ENCODE measurements at places on chromosomes 11 and 22. TPM values are rescaled to one million over a fixed set of nuclear protein-coding genes. Genes with fewer than 3 reads are reported as not detected.

DNA sequence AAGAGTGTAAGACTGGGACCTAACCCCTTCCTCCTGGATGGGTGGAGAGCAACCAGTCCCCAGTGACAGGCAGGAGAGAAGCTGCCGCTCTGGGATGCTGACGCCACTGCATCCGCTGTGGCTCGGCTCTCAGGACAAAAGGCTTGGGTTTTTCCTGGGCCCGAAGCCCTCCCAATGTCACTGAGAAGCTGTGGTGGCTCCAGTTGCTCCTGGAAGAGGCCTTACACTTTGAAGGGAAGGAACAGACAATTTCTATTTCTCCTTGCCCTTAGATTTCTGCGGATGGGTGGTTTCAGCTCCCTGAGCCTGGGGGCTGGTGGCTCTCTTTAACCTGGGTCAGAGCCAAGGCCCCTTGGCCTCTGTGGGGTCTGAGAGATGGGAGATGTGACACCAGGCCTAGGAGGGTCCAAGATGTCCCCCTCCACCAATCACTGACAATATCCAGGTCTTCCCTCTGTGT, 21.4 kb downstream of the TPBGL start:
- no peak for DNase-seq

DNA sequence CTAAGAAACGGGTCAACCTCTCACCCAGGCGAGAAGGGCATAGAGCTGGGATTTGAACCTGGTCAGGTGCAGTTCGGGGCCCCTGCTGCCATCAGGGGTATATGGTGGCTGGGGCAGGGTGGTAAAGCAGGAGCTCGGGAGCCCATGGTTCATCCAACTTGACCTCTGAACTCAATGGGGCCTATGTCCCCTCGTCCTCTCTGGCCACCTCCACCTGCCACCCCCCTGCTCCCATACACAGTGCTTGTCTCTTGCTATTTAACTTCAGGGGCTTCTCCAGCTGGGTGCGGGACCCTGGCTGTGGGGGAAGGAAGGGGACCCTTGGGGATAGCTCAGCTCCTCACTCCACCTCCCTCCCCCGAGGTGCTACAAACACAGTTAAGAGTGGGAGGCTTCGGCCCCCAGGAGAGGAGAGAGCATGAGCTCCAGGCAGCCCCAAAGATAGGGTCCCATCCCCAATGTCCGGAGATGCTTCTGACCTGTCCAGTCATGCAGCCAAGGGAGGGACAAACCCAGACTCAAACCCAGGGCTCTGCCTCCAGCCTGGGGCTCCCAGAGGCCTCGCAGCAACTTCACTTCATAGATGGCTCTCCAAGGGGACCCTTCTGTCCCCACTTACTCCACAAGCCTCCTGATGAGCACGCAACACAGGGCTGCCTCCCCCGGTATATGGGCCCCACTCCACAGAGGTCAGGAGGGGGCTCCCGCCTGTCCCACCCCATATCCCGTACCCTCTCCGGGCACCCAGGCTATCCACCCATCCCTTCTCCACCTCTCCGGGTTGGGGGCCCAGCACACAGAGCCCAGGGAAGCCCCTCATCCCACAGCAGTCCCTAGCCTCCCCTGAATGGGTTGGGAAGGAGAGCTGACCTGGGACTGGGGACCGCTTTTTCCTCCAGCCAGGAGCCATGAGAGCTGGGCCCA, 712 bp downstream of the IL2RB start:
- no peak for DNase-seq

- no peak for DNase-seq
These were observed 23.9 kb upstream of the TMPRSS13 start for GRCh38 chr11:117953024-117953671.

GRCh38 chr11:121721448-121721847, 268.7 kb upstream of the SORL1-AS1 start:
- DNase-seq: no peak

GRCh38 chr11:58027341-58027740, 3.4 kb upstream of the OR6Q1 start:
- no peak for DNase-seq

DNA sequence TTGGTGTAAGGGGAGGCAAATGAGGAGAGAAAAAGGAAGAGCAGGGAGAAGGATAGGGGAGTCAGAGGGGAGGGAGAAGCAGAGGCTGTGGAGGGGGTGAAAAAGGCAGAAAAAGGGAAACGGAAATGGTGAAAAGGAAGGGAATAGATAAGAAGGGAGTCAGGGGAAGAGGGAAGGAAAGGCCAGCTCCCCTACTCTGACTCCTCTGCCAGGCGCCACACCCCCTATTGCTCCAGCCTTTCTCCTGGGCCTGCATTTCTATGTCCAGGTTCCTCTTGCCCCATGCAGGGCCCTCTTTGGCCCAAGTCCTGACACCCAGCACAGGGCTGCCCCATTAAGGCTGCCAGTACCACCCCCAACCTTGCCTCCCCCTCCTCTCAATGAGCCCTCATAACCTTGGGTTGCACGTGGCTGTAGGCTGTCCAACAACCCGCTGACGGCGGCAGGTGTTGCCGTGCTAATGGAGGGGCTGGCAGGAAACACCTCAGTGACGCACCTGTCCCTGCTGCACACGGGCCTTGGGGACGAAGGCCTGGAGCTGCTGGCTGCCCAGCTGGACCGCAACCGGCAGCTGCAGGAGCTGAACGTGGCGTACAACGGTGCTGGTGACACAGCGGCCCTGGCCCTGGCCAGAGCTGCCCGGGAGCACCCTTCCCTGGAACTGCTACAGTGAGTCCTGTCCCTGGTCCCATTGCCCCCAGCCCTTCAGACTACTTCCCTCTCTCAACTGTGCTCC, 3.4 kb upstream of the NHERF4 start:
- DNase-seq: no peak

- DNase-seq: no peak
These were observed 687.8 kb downstream of the FAM181B start for GRCh38 chr11:82045748-82046457.

DNA sequence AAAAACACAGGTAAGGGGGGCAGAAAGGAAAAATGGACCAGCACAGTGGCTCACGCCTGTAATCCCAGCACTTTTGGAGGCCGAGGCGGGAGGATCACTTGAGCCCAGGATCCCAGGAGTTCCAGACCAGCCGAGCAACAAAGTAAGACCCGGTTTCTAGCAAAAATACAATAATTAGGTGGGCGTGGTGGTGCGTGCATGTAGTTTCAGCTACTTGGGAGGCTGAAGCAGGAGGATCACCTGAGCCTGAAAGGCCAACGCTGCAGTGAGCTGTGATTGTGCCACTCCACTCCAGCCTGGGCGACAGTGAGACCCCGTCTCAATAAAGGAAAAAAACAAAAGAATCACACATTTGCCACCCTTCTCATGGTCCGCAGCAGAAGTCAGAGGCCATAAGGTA, 519.4 kb downstream of the BRD1 start:
- no peak for DNase-seq

DNA sequence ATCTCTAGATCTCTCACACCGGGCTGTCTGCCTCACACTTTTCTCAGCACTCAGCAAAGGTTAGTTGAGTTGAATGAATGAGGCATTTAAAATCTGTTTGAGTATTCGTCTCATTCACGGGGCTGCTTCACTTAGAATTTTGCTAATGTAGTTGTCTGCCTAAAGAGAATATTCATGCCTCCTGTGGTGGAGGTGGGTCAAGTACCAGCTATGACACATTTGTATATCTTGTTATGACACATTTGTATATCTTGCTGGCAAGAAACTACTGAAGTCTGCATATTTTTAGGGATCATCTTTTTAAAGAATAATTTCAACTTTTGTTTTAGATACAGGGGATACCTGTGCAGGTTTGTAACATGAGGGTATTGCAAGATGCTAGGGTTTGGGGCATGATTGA, 43.1 kb downstream of the LDLRAD3 start:
- DNase-seq: no peak

- no peak for DNase-seq
These were observed 35.0 kb upstream of the TSKU start for GRCh38 chr11:76747915-76748860.

- no peak for DNase-seq
These were observed 35.1 kb upstream of the LRRC10B start for GRCh38 chr11:61473370-61474012.

GRCh38 chr11:46100670-46101069, 20.6 kb downstream of the PHF21A start:
- no peak for DNase-seq

- DNase-seq: no peak
These were observed 626.4 kb downstream of the BRD1 start for GRCh38 chr22:49201046-49201970.

- DNase-seq: no peak
These were observed 2.0 kb upstream of the LAYN start for GRCh38 chr11:111538407-111539114.

DNA sequence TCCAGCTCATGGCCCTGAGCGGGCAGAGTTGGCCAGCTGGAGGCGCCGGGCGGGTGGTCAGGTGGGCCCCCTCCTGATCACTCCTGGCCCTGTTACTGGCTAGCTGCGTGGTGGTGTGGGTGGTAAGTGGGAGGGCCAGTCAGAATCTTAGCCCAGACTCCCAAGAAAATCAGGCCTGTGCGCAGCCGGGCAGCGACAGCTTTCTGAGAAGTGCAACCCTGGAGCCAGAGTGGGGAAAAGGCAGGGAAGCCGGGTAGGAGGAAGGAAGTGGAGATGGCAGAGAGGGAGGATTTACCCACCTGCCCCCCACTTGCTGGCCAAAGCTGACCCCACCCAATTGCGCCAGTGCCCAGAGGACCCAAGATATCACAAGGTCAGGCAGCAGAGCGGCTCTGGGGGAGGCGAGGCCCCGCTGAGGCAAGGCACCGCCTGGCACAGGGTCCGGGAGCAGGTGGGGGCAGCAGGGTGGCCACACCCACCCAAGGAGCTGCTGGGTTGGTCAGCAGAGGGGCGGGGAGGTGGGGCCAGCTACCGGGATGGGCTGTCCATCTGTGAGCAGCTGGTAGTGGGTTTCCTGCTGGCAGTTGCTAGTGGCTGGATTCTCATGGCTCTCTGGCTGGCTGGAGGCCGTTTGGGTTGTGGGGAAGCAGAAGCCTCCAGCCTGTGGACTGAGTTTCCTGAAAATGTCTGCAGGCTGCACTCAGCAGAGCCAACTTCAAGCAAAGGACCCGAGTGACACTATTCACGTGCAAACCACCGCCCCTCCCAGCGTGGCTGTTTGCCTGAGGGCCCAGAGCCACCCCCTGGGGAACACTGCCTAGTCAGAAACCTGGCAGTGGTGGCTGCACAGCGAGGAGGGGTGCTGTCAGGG, 196.4 kb downstream of the IGLL1 start:
- DNase-seq: no peak

DNA sequence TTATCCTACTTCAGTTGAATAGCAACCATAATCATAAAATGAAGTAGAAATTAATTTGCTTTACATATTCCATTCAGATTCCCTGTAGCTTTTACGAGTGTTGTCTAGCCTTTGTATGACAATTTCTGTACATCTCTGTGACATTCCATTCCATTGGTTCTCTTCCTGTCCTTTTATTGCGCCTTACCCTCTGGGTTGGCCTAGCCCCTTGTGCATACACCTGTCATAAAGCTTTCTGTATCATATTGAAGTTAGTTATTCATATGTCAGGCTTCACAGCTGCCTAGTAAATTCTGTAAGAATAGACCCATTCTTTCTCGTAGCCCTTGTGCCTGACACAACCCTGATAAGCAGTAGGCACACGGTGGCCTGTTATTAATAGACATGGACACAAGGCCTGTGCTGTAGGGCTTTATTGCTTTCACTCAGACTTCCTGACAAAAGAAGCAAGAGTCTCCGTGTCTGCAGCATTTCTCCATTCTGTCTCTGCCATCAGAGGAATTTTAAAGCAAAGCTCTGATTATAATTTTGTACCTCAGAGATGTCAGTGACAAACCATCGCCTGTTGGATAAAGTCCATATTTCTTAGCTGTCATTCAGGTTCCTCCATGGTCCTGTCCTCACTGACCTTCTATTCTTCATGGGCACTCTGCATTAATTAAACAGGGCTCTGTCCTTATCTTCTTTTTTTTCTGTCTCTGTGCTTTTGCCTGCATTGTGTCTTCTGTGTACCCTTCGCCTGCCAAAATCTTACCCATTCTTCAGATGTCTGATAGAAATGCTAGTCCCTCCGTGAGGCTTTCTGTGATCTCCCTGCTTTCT, 49.4 kb downstream of the BID start:
- no peak for DNase-seq

- DNase-seq: no peak
These were observed 69.2 kb downstream of the PACSIN2 start for GRCh38 chr22:42945736-42946135.

DNA sequence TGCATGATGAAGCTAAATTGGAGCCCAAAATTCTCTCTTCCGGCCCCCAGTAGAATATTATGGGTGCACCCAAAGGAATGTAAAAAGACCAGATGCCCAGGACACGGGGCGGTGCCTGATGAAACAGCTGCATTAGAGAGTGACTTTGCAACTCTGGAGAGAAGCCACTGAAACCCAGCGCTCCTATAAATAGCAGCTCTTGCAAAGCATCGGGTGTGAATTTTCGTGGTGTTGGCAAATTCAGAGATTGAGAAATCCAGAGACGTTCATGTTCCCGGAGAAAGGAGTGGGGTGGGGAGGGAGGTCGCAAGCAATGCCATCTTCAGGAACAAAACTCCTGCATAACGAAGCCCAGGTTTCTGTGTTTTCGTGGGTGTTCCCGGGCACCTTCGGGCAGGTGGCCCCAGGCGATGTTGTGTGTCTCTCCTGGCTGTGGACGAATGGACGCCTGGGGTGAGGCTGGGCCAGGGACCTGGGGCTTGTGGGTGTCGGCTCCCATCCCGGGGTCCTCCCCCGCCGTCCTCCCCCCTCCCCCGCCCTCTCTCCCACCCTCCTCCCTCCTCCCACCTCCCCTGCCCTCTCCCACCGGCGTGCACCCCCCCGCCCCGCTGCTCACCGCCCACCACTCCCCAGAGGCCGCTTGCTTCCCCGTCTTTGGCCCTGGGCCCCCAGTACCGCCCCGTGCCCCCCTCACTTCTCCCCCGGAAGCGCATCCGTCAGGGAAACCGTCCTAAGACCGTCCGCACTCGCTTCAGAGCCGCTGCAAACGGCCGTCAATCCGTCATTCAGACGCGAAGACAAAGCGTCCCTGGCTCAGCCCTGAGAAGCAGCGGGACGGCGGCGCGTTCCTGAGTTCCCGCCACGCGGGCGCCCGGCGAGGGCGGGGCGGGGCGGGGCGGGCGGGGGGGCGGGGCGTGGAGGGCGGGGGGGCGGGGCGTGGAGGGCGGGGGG, 26.7 kb upstream of the TOLLIP start:
- no peak for DNase-seq

- DNase-seq: no peak
These were observed 236.1 kb downstream of the NXPE2 start for GRCh38 chr11:114914231-114915005.

GRCh38 chr11:131065435-131066413, 149.4 kb upstream of the SNX19 start:
- DNase-seq: no peak

KDM2A gene
- total RNA-seq: 77.7 TPM

CCDC116 gene
- not detected for total RNA-seq

OSBPL5 gene
- 6.1 TPM for total RNA-seq

CHRM1 gene
- total RNA-seq: not detected

OR8D2 gene
- not detected for total RNA-seq

OR8B4 gene
- total RNA-seq: not detected

DGCR6 gene
- total RNA-seq: 3.1 TPM

SHISA8 gene
- total RNA-seq: not detected

KCNJ11 gene
- 2.9 TPM for total RNA-seq

CCDC73 gene
- 0.07 TPM for total RNA-seq

MIAT gene
- 0.64 TPM for total RNA-seq

ZMAT5 gene
- total RNA-seq: 20.5 TPM

Measured in Calu3 (cell line).